Cardiac septum (tissue), 1 donor: ENCODE measurements at places on chromosomes 4 and X. TPM values are rescaled to one million over a fixed set of nuclear protein-coding genes. Genes with fewer than 3 reads are reported as not detected.

DNA sequence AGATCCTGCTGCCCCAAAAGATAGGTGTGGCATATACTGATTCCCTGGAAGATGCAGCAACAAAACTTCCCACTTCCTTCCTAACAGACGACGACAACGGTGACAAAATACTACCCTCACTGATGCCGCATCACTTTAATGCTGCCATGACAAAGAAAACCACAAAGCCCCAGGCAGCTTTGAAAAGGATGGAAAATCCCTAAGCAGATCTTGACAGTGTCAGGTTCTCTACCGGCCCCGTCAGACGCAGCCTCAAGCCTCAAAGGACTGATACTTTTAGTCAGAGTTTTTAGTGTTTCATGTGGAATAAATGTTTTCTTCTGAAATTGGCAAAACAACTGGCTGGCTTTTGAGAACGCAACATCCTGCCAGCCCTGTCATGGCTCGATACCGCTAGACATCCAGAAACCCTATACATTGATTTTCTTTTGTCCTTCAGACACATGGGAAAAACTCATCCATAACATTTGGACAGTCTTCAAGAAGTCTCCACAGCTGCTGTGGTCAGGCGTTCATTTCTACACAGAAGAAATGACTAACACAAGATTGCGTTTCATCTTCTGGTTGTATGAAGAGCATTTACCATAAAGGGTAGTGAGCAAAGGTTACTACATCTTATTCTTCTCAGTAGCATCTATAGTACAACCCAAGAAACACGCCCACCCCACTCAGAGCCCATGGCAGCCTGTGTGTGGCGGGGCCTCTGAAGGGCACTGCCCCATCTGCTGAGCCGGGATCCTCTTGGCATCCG is 60.1 kb downstream of the GATB start:
- no peak for DNase-seq

- no peak for DNase-seq
Observed at GRCh38 chr4:151605215-151605614, 155.6 kb downstream of the GATB start.

GRCh38 chr4:152880263-152880662 is 55.9 kb upstream of the FHDC1 start:
- DNase-seq: no peak

GRCh38 chr4:20682853-20683252 is 17.4 kb upstream of the PACRGL start:
- DNase-seq: no peak

DNA sequence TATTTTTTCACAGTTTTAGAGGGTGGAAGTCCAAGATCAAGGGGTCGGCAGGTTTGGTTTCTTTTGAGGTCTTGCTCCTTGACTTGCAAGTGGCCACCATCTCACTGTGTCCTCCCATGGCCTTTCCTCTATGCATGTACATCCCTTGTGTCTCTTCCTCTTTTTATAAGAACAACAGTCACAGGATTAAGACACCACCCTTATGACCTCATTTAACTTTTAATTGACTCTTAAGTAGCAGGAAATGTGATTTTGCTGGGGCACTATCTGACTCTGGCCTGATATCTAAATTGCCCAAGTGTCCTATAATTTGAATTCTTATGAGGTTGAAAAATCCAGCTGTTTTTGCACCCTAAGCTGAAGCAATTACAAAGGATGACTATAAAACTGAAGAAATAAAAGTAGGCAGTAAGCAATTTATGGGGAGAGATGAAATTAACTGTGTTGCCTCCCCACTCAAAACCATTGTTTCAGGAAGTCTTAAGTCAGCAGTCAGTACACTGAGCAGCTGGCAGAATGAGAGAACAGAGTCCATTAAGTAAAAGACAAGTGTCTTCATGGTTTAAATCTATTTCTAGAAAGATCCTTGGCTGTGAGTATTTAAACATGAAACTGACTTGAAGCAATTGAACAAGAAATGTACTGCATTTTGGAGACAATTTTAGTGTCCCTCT is 601.3 kb downstream of the SPRY1 start:
- DNase-seq: no peak

DNA sequence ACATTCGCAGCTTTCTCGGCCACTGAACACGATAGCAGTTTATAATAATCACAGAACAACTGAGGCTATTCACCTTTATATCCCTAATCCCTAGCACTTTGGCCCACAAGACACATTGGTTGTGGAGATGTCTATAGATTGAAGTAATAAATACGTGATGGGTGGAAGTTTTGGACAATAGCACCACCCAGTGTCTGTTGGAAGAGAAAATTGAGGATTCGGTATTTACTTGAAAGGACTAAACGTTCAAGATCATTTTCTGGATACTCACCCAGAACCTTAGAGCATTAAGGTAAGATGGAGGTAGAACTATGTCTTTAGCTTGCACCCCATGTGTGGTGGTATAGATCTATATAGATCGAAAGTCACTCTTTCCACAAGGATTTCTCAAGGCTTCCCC is 787 bp upstream of the TMSB15A start:
- no peak for DNase-seq

DNA sequence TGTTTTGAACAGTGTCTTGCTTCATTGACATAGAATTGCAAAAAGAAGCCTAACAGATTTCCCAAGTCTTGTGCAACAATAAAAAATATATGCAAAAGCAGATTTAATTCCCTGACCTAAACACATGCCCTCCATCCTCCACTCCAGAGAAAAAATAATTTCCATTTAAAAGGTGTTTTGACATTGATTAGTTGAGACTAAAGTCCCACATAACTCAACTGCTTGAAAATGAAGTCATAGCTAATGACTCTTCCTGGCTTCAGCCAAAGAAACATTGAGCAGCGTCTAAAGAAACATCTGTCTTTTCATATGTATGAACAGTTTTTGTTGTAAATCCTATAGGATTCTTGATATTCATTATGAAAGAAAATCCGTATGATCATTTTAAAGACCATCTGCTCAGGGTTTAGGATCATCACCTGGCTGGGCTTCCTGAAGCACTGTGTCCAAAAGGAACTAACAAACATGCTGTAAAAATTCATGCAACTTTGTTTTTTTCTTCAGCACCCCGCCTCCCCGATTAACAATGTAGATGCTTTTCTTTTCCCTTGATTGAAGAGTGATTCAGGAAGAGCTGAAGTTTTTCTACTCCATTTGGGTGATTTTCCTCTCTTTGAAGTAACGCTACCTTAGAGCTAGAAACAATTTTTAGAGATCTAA is 273.4 kb downstream of the HS3ST1 start:
- DNase-seq: no peak

DNA sequence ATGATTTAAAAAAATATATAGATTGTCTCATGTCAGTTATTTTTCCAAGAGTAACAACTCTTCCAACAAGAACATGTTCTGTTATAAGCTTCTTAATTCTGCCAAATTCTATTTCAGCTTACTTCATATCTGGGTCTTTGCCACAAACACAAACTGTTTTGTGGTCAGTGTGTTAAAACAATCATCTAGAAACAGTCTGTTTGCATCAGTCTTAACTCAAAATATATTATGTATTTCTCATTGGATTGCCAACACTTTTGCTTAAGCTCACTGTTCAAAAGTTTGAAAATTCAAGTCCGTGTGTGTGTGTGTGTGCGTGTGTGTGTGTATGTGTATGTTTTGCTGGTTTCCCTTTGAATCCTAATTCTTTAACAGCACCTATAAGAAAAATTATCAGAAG is 752.3 kb upstream of the NDST4 start:
- DNase-seq: no peak

- DNase-seq: no peak
Observed at GRCh38 chr4:144338148-144338547, 197.6 kb upstream of the GYPA start.

DNA sequence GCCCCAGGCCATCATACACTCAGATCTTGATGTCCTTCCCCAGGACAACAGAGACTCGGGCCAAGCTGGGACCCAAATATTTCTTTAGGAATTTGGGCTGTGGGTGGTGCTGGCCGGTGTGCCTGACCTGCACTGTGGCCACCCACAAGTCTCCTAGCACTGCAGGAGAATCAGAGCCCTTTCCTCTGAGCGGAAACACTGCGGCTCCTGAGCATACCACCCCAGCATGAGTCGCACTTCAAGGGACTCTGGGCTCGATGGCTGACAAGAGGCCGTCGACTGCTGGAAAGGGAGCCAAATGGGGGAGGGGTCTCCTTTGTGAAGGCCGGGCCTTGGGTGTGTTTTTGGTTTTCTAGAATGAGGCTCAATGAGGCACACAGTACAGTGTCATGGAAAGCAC is 13.0 kb upstream of the IRAK1 start:
- DNase-seq: no peak

- no peak for DNase-seq
Observed at GRCh38 chr4:146212781-146213180, 1.6 kb upstream of the REELD1 start.

- DNase-seq: no peak
Observed at GRCh38 chr4:30866907-30867306, 146.7 kb downstream of the PCDH7 start.

GRCh38 chr4:74157154-74157553 is 764 bp upstream of the MTHFD2L start:
- no peak for DNase-seq

DNA sequence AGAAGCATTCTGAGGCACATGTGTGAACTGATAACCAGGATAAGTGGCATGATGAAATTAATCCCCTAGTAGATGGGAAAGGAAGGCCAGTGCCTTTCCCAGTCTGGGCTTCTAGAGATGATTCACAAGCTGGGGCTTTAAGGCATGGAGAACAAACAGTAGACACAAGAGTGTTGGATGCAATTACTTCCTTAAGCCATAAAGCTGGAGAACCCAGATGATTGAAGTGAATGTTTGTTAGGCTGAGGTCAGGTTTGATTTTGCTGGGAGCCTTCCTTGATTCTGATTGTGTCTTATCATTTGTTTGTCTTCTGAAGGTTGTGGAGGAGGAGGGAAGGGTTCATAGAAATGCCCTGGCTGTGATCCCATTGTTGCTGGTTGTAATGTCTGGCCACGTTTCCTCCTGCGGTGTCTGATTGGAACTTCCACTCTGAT is 125.2 kb downstream of the NHS start:
- DNase-seq: no peak

DNA sequence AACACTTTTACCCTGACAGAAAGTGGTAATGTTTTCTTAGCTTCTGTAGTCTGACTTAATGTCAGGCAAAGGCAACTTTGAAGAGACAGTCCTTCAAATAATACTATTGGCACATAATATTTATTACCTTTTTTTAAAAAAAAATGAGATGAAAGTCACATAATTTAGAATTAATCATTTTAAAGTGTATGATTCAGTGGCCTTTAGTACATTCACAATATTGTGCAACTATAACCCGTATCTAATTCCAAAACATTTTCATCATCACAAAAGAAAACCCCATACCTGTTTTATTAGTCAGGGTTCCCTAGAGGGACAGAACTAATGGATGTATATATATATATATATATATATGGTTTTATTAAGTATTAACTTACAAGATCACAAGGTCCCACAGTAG is 94.8 kb upstream of the TEX13A start:
- no peak for DNase-seq

- no peak for DNase-seq
Observed at GRCh38 chrX:5730556-5730955, 498.1 kb downstream of the NLGN4X start.

- DNase-seq: no peak
Observed at GRCh38 chr4:12206091-12206490, 777.4 kb upstream of the HS3ST1 start.

The FOXR2 gene
- total RNA-seq: not detected

The MOB1B gene
- total RNA-seq: 23.0 TPM

The GBA3 gene
- total RNA-seq: not detected

The SERPINA7 gene
- total RNA-seq: not detected

The PHF8 gene
- total RNA-seq: 12.3 TPM

The CSAG3 gene
- not detected for total RNA-seq

The PHKA1 gene
- 5.8 TPM for total RNA-seq

The ASB9 gene
- total RNA-seq: 0.46 TPM

The ABHD18 gene
- total RNA-seq: 35.1 TPM

The UBQLN2 gene
- total RNA-seq: 34.7 TPM
